ENCODE measurements at places on chromosomes 12 and 14. TPM values are rescaled to one million over a fixed set of nuclear protein-coding genes. Genes with fewer than 3 reads are reported as not detected.

- H3K27ac ChIP-seq = no peak overlapping the region
- peaks cover 2% of the 10 kb centered on the region for H3K4me1 ChIP-seq
- no peak overlapping the region for H3K4me3 ChIP-seq
Observed at GRCh38 chr14:79841433-79841832, 369.9 kb downstream of the DIO2 start.

DNA sequence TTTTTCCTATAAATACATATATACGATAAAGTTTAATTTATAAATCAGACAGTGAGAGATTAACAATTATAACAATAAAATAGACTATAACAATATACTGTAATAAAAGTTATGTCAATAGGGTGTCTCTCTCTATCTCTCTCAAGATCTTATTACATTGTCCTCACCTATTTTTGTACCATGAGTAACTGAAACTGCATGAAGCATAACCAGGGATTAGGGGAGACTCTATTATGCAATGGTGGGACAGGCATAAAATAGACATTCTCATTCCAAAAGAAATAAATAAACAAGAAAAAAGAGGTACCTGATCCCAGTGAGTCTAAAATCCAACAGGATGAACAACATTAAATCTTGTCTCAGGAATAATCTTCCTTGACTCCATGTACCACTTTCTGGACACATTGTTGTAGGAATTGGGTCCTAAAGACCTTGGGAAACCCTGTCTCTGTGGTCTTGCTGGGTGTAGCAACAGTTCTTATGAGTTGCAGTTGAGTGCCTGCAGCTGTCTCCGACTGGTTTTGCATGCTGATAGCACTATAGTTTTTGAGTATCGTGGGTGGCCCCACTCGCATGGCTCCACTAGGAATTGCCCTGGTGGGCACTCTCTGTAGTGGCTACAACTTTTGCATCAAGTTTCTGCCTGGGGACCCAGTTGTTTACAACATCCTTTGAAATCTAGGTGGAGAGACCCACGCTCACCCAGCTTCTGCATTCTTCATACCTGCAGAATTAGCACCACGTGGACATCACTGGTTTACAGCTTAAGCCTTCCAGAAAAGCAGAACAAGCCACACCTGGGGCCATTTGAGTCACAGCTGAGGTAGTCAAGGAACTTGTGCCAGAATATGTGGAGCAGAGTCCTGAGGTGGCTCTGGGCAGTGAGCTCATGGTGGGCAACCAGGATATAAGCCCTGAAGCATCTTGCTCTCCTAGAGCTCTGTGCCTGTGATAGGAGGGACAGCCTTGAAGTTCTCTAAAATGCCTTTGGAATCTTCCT lies 204.7 kb downstream of the KITLG start:
- H3K4me3 ChIP-seq = no peak overlapping the region

DNA sequence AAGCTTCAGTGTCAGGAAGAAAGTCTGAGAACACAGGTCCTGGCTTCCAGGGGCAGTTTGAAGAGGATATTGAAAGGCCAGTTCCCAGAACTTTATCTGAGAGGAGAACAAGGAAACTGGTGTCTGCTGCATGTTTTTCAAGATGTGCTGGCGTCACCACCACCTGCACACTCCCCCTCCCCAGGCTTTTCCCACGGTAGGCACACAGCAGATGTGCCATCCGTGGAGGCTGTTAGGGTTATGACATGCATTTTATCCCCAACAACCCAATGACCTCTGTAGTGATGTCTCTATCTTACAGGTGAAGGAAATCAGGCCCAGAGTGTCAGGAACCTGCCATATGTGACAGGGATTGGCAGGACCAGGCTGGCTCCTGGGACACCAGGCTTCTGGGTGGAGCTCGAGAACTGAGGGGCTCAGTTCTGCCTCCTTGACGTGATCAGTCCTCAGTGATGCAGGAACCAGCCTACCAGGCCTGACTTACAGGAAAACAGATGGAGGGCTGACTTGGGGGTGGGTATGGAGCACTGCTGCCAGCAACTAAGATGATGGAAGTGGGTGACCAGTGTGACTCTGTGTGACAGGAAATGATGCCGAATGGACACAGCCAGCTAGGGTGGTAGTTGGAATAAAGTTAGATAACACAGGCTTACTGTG lies 16.8 kb downstream of the SLC25A47 start:
- 0 out of 2 replicates have a peak overlapping the region, but pooled peaks have one; percentile 3 for H3K27ac ChIP-seq
- peaks cover 12% of the 10 kb centered on the region for H3K4me1 ChIP-seq
- no peaks in the 10 kb centered on the region for H3K27me3 ChIP-seq
- H3K4me3 ChIP-seq = no peak overlapping the region
- H3K36me3 ChIP-seq = peaks cover 59% of the 10 kb centered on the region
- no peak for DNase-seq

- H3K4me3 ChIP-seq = no peak overlapping the region
- H3K27me3 ChIP-seq = no peaks in the 10 kb centered on the region
- DNase-seq = no peak
- no peaks in the 10 kb centered on the region for H3K36me3 ChIP-seq
Observed at GRCh38 chr12:50248883-50249282, 34.4 kb downstream of the LIMA1 start.

FOXN3 gene
- total RNA-seq = 33.7 TPM
